ENCODE measurements at places on chromosomes 11 and 22.

DNA sequence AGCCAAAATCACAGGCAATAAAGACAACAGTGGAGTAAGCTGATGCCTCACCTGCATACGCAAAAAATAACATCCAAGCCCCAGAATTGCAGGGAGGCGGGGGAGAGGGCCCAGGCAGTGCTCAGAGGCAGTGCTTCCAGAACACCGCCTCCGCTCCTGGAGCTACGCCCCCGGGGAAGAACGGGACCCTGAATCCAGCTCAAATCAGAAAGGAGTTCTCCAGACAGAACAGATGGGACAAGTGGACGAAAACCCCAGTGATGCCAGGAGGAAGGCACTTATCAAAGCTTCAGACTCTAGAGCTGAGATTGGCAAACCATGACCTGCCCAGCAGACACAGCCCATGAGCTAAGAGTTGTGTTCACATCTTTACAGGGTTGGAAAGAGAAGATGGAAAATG is 683.9 kb downstream of the TBC1D22A start:
- no peak for DNase-seq

DNA sequence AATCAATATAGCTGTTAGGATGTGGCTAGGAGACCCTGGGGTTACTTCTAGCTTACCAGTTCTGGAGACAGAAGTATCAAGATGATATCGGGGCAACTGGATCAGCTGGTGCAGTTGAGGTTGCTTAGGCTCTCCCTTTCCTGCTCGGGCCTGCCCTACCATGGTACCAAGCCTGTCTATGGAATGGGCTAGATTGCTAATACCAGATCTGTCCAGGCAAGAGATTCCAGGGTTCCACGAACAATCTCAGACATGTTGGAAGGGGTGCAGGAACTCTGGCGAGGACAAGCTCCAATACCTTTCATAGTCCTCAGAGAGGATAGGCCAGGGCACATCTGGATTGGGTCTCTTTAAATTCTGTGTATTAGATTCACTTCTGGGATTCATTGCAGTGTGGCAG is 53.8 kb downstream of the ADM start:
- DNase-seq, result no peak

- no peak for DNase-seq
These were observed 6.8 kb downstream of the OMP start for GRCh38 chr11:77109236-77110019.

- DNase-seq, result no peak
These were observed 755.8 kb downstream of the NTM start for GRCh38 chr11:132125988-132126871.

- DNase-seq, result no peak
These were observed 16.8 kb downstream of the EXT2 start for GRCh38 chr11:44112091-44112821.

GRCh38 chr11:91293119-91293518 is 931.5 kb upstream of the FAT3 start:
- DNase-seq, result no peak

DNA sequence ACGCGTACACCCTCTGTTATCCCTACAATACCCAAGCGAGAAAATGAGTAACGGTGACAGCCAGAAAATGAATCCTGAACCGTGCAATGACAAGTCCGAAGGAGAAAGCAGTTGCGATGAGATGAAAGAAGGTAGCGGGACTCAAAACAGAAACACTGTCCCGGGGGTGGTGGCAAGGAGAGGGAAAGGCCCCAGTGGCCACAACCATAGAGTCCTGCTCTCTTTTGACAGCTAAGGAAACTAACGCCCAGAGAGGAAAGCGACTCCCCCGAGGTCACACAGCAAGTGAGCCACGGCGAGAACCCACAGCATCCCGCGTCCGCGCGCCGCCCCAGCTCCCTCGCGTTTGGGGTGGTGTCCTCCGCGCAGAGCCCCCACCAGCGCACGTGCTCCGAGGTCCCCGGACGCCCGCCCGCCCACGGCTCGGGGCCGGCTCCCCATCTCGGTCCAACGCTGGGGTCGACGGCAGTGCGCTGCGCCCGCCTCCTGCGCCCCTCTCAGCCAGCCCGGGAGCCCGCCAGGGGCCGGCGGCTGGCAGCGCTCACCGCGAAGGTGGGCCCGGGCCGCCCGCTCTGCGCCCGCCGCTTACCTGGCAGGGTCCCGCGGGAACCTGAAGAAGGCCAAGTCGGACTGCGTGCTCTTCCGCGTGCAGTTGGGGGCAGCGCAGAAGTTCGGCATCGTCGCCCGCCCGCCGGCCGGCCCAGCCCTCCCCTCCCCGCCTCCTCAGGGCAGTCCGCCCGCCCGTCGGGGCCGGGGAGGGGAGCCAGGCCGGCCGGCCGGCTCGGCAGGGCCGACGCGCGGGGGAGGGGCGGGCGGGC is 564 bp downstream of the THAP12 start:
- DNase-seq, result peak; percentile 32

DNA sequence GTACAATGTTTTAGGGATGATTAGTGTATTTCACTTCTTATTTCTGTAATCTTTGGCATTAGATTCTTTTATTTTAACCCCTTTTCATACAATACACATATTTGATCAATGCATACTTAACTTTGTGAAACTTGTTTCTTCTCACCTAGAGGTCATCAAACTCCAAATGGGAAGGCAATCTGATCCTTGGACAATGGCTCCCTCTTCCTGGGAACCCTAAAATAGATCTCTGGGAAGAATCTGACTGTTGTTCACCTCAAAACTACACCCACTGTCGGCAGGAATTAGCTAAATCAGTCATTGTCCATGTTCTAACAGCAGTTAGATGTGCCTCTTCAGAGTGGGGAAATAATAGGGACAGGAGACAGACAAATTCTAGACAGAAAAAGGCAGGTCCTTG is 707.4 kb upstream of the CHORDC1 start:
- no peak for DNase-seq

DNA sequence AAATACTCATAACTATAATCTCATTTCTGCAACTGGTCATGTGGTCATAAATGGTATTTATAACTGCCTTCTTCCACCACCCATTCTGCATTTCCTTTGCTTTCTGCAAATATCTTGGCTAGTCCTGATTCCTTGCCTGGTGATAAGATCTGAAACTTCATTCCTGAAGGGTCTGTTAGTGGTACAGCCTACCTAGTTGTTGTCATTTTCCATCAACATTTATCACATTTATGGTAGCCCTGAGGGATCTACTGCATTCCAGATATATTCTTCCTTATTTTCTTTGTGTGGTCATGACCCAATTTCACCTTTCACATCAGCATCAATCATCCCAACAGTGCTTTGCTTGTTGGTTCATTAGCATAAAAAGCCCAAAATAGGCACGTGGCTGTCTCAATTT is 50.1 kb downstream of the DDX6 start:
- DNase-seq, result no peak

- DNase-seq, result peak; percentile 2
These were observed 22.6 kb upstream of the PKNOX2 start for GRCh38 chr11:125141686-125142535.

GRCh38 chr22:44548981-44549380 is 50.9 kb upstream of the RTL6 start:
- DNase-seq, result no peak

- DNase-seq, result no peak
These were observed 14.4 kb downstream of the IL17REL start for GRCh38 chr22:49997932-49998717.

DNA sequence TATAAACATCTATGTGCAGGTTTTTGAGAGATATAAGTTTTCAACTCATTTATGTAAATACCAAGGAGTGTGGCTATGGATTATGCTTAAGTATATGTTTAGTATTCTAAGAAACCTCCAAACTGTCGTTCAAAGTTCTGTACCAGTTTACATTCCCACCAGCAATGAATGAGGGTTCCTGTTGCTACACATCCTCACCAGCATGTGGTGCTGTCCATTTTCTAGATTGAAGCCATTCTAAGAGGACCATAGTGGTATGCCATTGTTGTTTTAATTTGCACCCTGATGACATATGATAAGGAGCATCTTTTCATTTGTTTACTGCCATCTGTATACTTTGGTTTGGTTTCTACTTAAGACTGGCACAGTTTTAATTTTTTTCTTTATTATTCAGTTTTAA is 2097.9 kb downstream of the LRRC4C start:
- no peak for DNase-seq

- no peak for DNase-seq
These were observed 206.9 kb downstream of the DBX1 start for GRCh38 chr11:19953336-19953735.

DNA sequence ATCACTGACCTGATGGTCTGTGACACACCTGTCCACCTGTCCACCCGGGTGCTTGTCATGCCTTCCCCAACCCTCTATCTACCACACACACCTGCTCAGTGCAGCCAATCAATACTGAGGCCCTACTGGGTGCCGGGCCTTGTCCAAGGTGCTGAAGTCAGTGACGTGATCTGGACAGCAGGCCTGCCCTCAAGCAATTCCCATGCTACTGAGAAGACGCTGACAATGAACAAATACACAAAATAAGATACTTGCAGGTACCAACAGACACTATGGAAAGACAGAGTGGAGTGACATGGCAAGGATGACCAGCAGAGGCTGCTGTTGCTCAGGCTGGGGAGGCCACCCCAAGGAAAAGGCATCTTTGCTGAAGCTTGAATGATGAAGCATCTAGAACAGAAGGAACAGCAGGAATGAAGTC is 21.2 kb downstream of the PLAAT3 start:
- DNase-seq, result no peak

DNA sequence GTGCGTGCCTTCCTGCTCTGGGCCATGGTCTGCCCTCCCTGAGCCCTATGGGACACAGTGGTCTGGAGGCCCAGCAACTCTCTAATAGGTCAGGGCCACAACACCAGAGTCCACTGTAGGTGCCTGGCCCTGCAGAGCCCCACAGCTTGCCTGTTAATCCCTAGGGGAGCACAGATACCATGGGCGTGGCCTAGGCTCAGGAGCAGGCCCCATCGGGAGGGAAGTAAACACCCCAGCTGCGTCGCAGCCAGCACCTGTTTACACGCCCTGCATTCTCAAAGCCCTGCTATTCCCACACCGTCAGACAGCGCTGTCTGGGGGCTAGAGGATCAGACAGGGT is 2.5 kb downstream of the KCTD17 start:
- DNase-seq, result no peak

DNA sequence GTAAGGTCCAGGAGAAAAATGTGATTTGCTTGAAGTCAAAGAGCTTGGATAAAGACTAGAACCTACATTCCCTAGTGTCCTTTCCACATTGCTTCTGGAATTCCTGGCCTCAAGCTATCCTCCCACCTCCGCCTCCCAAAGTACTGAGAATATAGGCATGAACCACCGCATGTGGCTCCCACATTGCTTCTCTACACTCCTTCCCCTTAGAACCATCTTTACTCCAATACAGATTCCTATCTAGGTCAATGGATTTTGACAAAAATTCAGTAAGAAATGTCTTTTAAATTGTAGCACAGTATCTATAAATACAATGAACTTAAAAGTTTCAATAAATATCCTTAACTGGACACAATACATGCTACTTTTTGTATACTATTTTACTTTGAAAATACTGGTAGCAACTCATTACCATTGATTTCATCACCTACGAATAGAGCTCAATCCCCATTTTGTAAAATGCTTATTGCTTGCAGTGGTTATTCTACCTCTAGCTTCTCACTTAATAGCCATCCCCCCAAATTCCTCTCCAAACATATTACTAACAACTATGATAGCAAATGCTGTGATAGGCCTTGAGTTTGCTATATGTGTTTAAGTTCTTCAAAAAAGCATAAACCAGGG is 53.4 kb downstream of the GAB2 start:
- no peak for DNase-seq

GRCh38 chr11:94793822-94794221 is 25.7 kb downstream of the AMOTL1 start:
- no peak for DNase-seq

GRCh38 chr11:61168800-61169199 is 7.6 kb upstream of the VPS37C start:
- DNase-seq, result no peak

- no peak for DNase-seq
These were observed 111.7 kb downstream of the ADAMTS15 start for GRCh38 chr11:130560000-130560780.

GRCh38 chr11:12680246-12680939 is 6.2 kb downstream of the TEAD1 start:
- DNase-seq, result peak; percentile 68

DNA sequence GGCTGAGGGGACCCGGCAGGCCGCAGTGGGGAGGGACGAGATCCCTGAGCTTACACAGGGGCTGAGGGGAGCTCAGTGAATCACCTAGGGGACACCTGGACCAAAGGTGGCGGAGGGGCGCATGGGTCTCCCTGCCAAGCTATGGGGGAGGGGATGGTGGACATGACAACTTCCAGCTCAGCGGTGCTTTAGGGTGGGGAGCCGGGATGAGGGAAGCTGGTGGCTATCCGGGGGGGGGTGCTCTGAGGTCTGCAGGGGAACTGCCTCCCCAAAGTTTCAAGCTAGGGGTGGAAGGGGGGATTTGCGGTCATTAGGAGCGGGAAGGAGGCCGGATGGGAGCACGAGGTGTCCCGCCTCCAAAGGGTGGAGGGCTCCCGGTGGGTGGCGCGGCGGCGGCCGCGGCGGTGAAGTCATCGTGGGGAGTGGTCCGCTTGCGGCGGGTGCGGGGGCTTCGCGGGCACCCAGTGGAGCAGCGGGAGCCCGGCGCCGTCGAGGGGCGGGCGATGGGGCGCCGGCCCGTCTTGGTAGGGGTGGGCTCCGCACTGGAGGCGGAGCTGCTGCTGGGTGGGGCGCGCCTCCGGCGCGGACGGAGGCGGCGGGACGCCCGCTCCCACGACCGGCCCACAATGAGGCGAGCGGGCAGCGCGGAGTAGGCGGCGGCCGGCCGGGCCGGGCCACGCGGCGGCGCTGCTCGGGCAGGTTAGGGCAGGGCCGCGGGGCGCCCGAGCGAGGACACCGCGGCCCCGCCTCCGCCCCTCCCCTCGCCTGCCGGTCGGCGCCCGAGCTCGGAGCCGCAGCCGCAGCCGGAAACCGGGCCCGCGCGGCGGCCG is at the start of gene MICALL1:
MICALL1 (plus strand) TSS at position 764 of the 830 bp plus-strand sequence. CDS start 126 bp downstream, outside the sequence.
- DNase-seq, result peak; percentile 50

- DNase-seq, result no peak
These were observed 909 bp upstream of the ZNRD2 start for GRCh38 chr11:65569164-65569972.

GRCh38 chr11:131246663-131247062 is 123.8 kb upstream of the NTM start:
- DNase-seq, result no peak

DNA sequence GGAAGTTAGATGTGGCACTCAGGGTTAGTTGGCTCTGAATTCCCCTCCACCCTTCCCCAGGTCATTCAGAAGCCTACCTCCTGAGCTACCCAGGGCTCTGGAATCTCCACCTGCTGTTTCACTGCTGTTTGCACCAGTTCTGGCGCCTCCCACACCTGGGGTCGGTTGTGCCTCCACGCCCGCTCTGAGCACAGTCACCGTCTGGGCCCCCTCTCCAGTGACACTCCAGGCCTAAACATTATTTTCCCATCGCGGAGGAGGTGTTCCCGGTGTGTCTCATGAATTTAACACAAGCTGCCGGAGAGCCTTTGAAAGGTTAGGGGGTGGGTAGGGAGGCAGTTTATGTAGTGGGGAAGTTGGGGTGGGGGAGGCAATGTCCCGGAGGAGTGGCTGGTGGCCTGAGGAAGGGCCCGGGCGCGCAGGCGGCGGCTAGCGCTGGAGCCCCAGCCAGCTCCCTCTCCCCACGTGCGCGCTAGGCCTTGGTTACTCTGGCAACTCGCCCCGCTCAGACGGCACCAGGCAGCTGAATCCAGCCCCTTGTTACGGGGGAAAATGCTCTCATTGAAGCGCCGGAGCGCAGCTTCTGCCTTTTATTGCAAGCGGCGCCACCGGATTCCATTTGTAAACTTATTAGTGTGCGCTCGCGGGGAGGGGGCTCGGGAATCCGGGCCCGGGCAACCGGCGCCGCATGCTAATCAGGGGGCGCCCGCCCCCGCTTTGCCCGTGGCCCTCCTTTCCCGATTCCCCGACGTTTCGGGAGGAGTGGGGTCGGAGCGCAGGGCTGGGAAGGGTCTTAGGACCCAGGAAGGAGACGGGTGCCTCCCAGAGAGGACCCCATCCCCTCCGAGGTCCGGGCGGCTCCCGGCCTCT is 52.4 kb downstream of the GRIK4 start:
- DNase-seq, result peak; percentile 8
